ENCODE measurements at places on chromosomes 1 and 21.
A peak's percentile ranks its signal among the peaks of the same experiment; 100 is the strongest.

DNA sequence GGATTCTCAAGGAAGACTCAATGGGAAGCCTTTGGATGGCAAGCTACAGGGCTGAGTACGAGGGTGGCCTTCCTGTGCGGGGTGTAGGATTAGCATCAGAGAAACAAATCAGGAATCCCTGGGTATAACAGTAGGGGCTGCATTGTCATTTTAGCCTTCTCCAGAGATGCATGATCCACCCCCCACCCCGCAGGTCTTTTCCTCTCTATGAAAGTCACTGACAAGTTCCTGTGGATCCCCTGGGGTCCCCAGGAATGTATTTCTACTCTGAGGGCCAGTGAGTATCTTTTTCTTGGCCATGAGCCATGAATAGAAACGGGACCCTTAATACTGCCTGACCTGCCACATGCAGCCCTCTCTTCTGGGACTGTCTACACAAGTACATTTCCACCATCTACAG, 473.0 kb upstream of the VAMP3 start:
- no peak for DNase-seq

DNA sequence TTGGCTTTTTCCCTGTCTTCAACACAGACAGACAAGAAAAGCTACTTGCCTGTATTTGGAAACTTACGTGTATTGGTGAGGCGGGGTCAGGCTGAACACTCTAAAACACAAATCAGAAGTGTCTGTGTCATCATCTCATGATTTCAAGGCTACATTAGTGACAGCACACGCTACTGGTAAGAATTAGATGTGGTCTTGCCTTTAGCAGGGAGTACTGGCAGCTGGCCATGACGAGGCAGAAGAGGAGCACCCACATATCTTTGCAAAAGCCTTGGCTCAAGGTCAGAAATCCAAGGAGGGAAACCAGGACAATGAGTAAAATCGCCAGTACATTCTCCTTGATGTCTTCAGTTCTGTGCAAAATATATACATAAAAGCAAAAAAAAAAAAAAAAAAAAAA, 77.7 kb downstream of the PCNX2 start:
- DNase-seq: no peak

DNA sequence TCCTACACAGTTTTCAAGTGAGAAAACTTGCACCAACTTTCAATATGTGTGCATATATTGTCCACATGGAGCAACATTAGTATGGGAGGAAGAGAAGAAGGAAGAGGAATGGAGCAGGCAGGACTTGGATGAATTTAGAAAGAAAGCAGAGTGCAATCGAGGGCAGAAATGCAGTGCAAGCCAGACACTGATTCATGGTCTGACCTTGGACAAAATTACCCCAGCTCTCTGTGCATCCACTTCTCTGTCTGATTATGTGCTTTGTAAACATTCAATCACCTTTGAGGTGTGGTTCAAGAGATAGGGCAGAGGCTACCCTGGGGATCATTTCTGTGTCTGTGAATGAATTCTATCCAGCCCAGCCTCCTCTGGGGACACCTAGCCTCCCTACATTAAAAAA, 265.2 kb downstream of the TNR start:
- DNase-seq: no peak

DNA sequence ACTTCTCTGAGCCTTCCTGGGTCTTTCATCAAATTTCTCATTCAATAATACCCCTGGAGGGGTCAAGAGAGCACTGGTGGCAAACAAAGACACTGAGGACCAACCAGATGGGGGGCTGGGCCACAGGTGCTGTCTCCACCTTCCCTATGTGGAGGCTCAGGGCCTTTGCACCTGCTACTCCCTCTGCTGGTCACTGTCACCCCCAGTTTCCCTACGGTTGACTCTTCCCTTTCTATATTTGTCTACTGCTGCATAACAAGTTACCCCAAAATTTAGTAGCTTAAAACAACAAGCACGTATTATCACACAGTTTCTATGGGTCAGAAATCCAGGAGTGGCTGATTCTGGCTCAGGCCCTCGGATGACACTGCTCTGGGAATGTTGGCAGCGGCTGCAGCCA, 138.8 kb upstream of the RUNX3 start:
- no peak for DNase-seq

- DNase-seq: no peak
Measured at GRCh38 chr1:43902058-43902831, 31.4 kb upstream of the ARTN start.

- DNase-seq: no peak
Measured at GRCh38 chr1:206836111-206836510, 29.3 kb upstream of the IL20 start.

DNA sequence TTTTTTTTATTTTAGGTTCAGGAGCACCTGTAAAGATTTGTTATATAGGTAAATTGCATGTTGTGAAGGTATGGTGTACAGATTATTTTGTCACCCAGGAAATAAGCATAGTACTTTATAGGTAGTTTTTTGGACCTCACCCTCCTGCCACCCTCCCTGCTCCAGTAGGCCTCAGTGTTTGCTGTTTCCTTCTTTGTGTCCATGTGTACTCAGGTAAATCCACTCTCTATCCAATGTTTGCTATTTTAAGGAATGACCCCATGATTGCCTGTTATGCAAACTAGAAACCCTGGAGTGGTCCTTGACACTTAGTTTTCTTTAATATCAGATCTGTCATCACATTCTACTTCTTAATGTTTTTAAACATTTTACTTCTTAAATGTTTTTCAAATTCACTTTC, 33.9 kb downstream of the LHX9 start:
- DNase-seq: no peak

DNA sequence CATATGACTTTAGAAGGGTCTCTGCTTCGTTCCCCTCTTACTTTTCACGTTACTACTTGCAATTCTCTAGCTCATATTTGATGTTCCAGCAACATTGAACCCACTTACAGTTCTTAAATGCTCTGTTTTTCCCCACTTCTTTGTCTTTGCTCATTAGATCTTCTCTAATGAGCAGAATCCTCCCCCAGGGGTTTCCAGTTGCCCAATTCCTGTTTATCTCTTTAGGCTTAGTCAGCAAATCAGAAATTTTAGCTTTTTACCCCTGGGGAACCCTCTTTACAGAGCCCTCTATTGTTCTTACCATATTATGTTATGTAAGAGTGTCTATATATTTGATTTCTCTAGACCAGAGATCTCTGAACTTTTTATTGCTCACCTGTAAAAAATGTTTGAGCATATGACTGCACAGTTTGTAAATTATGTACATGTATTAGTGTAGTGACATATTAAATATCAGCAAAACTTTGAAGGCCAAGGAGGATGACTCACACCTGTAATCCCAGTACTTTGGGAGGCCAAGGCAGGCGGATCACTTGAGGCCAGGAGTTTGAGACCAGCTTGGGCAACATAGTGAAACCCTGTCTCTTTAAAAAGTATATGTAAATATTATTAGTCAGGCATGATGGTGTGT, 71.4 kb downstream of the FNBP1L start:
- no peak for DNase-seq

DNA sequence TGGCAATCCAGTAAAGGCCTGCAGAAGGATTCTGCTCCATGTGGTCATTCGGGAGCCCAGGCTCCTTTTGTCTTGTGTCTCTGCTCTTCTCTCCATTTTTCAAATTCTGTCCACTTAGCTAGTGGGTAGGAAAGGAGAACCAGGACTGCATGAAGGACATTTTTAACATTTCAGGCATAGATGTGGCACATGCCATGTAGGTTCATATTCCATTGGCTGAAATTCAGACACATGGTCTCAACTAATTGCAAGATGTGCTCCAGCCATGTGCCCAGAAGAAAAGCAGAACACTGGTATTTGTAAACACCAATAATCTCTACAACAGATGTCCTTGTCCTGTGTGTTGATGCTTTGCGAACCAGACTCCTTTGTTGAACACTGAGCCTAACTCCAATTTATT, 85.2 kb upstream of the WLS start:
- DNase-seq: no peak

- no peak for DNase-seq
Measured at GRCh38 chr21:44304011-44304616, 4.3 kb downstream of the PFKL start.

DNA sequence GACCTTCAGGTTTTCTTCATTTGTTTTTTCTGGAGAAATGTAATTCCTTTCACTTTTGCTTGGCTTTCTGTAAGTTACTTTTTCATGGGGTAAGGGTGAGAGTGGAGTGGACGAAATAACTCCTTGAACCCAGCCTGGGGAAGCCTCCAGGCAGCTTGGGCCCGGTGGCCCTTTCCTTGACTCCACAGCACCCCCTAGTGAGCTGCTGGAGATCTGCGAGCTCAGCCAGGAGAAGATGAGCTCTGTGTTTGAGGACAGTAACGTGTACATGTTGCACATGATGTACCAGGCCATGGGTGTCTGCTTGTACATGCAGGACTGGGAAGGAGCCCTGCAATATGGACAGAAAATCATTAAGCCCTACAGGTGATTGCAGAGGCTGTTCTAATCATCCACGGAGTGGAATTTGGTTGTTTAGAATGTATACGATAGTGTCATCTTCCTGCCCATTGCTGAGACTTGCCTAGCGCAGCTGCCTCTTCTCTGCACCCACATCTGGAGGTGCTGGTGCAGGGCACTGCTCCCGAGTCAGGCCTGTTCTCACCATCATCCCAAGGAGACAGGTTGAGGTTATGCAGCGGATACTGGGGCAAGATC, 51.0 kb downstream of the SMYD2 start:
- DNase-seq: peak; percentile 26

GRCh38 chr1:85146972-85147359, 53.9 kb downstream of the SYDE2 start:
- no peak for DNase-seq

DNA sequence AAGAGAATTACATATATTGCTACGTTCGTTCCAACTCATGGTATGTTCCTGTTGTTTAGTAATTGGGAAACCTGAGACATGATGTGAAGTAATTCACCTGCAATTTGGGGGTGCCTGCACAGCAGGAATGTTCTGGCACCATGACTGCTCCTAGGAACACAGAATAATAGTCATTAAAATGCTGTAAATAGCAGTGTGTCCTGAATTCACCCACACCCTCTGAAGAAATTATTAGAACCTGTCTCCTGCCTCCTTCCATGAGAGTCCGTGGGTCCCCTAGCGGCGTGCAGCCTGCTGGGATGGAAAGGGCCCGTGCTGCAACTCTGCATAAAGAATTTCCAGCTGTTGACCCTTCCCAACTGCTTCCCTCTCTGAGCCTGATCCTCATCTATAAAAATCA, 143.1 kb downstream of the PCBP3 start:
- no peak for DNase-seq

GRCh38 chr21:15283789-15284188, 219.0 kb upstream of the NRIP1 start:
- DNase-seq: no peak

DNA sequence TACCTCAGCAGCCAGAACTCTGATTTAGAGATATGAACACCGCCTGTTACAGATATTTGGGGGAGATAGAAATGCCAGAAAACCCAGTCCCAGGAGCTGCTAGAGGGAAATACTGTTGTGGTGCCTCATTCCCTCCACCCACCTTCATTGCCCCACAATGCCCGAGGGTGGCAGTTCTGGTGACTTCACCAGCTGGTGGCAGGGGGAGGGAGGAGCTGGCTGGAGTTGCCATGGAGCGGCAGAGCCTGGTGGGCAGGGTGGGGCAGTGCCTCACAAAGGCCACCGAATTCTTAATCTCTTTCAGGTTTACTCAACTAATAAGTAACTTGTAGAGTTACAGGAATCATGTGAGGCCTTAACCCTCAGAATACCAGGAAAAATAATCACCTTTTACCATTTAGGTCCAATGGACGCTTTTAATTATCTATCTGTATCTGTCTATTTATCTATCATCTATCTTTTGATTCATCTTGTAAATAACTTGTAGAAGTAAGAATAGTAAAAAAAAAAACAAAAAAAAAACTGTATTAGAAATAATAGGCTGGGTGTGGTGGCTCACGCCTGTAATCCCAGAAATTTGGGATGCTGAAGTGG, 11.7 kb upstream of the S100A11 start:
- no peak for DNase-seq

- DNase-seq: no peak
Measured at GRCh38 chr1:90135286-90135685, 140.4 kb downstream of the ZNF326 start.

GRCh38 chr1:24199291-24199900, 12.3 kb upstream of the IFNLR1 start:
- DNase-seq: peak; percentile 64

DNA sequence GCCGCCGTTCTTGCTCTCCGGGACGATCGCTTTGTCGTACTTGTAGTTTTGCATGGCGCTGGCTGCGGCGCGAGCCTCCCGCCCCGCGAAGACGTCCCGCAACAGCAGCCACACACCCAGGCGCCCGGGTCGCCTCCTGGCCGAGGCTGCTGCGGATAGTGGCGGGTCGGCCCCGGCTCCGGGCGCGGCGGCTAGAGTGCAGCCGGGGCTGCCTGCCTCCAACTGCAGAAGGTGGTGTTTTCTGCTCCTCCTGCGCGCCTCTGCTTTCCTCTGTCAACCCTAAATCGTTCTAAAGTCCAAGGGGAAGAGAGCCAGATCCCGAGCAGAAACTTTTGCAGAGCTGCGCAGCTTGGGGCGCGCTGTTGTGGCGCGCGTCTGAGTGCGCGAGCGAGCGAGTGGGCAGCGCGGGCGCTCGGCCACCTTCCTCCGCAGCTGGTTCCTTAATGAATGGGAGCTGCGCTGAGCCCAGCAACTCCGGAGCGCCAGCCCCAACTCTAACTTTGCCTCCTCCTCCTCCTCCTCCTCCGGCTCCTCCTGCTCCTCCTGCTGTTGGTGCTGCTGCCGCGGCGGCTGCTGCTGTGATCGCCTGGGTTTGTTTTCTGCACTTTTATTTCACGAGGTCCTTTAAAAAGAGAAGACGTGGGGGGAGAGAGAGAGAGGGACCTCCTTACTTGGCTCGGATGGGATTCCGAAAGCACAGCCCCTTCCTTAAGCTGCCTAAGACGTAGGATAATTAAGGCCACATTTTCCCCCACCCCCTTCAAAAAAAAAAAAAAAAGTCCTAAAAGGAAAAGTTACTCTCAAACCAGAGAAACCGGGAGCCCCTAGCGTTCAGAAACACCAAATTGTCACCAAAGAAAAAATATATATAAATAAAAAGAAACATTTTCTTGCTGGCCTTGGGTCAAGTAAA, at the start of gene PLPP3:
TSS of gene PLPP3 (minus strand) at position 601 of the 913 bp plus-strand sequence. CDS start at position 54, 547 bp downstream.
- DNase-seq: no peak

- no peak for DNase-seq
Measured at GRCh38 chr1:47191940-47192457, 2.2 kb upstream of the PDZK1IP1 start.

GRCh38 chr1:6623269-6623965, 1.3 kb upstream of the THAP3 start:
- no peak for DNase-seq

GRCh38 chr1:155776414-155776813, 80.6 kb downstream of the GON4L start:
- no peak for DNase-seq

GRCh38 chr1:93331412-93331811, 14.3 kb upstream of the DR1 start:
- DNase-seq: no peak

DNA sequence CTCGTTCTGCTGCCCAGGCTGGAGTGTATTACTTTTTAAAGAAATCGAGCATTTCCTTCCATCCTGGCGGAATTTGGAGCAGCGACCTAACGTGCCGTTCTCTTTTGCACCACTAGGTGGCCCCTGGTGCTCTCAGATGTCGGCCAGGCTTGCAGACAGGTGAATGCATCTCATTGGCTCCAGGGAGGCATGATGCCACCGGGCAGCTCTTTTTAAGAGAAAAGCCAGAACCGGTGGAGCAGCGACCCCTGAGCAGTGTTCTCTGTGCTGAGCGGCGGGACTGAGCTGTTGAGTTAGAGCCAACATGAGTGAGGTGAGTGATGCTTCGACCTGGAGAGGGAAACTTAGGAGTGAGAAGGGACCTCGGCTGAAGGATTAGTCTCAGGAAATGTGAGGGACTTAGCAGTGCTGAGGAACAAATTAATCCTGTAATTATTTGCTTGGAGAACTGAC, at the start of gene PCP4:
TSS of gene PCP4 (plus strand) at position 241 of the 453 bp plus-strand sequence. CDS start at position 305, 64 bp downstream.
- no peak for DNase-seq

GRCh38 chr1:59685101-59685500, 129.6 kb upstream of the HOOK1 start:
- no peak for DNase-seq
